ENCODE measurements at places on chromosomes 3 and 15.

GRCh38 chr3:15329046-15330005, 3.1 kb downstream of the SH3BP5 start:
- no peaks in the 10 kb centered on the region for H3K36me3 ChIP-seq
- no peak for DNase-seq
- H3K4me3 ChIP-seq: peak overlapping the region; percentile 24

GRCh38 chr15:91099616-91099994, 452 bp upstream of the SV2B start:
- peak overlapping the region; percentile 80 for H3K4me3 ChIP-seq
- DNase-seq: peak; percentile 40
- H3K27me3 ChIP-seq: peaks cover 87% of the 10 kb centered on the region
- H3K36me3 ChIP-seq: no peaks in the 10 kb centered on the region
- peaks cover 17% of the 10 kb centered on the region for H3K4me1 ChIP-seq

DNA sequence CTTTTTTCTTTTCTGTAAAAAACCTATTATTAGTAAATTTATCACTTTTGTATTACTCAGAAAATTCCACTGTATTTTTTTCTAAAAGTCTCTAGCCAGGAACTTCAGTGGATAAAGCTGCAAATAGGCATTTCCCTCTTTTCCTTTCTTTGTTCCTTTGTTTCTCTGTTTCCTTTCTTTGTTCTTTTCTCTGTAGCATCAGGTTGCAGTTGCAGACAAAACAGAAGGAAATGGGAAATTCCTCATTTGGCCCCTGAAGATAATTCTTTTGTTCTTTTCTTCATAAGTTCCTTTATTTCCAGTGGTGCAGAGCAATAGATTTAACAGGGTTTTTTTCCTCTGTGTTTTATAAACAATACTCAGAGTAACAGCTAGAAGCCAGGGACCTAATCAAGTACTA, 416.5 kb downstream of the TBL1XR1 start:
- no peaks in the 10 kb centered on the region for H3K36me3 ChIP-seq
- no peak overlapping the region for H3K27ac ChIP-seq
- H3K4me1 ChIP-seq: no peaks in the 10 kb centered on the region

- H3K27ac ChIP-seq: peak overlapping the region; percentile 89
- DNase-seq: no peak
- H3K36me3 ChIP-seq: no peaks in the 10 kb centered on the region
- H3K27me3 ChIP-seq: no peaks in the 10 kb centered on the region
These were observed 11.3 kb downstream of the NRROS start for GRCh38 chr3:196650740-196651311.

GRCh38 chr3:24273491-24273890, 221.2 kb downstream of the THRB start:
- peaks cover 11% of the 10 kb centered on the region for H3K27me3 ChIP-seq
- H3K27ac ChIP-seq: no peak overlapping the region
- no peak for DNase-seq
- no peak overlapping the region for H3K4me3 ChIP-seq

GRCh38 chr15:26096581-26096980, 233.5 kb upstream of the ATP10A start:
- DNase-seq: no peak
- H3K36me3 ChIP-seq: no peaks in the 10 kb centered on the region
- no peak overlapping the region for H3K27ac ChIP-seq
- H3K4me1 ChIP-seq: no peaks in the 10 kb centered on the region
- no peaks in the 10 kb centered on the region for H3K27me3 ChIP-seq

DNA sequence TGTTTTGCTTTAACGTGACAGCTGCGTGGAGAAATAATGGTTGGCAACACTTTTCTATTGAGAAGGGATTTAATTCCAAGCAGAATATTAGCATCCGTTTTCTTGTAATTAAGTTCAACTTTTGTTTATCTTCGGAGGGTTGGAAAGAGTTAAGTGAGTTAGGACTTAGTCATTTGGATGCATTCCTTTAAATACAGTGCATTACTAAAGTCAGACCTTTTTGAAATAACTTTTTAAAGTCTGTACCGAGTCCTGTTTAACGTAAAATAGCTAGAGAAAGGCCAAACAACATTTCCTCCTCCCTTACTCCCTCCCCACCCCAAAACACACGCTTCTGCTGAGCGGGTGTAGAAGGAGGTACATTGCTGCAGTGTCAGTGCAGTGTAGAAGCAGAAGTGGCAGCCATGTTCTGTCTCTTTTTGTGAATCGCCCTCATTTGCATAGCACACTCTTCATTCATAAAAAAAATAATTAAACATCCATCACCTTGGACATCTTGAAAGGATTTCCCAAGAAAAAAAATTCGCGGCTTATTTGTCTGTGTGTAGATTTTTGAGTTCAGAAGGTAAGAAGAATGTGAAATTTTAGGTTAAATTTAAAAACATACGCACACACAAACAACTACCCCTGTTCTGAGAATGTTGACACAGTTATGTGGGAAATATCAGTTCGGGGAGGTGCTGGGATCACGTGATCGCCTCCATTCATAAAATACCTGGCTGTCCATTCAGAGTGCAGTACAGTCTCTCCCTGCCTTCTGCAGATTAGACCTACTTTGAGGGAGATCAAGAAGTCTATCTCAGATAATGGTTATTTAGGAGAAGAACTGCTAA, 1.6 kb downstream of the SPRED1 start:
- H3K4me3 ChIP-seq: peak overlapping the region; percentile 89
- peak; percentile 50 for DNase-seq
- H3K27me3 ChIP-seq: peaks cover 32% of the 10 kb centered on the region
- peaks cover 2% of the 10 kb centered on the region for H3K36me3 ChIP-seq
- peaks cover 31% of the 10 kb centered on the region for H3K4me1 ChIP-seq

- H3K27me3 ChIP-seq: peaks cover 52% of the 10 kb centered on the region
- H3K36me3 ChIP-seq: no peaks in the 10 kb centered on the region
- no peak overlapping the region for H3K27ac ChIP-seq
- H3K4me1 ChIP-seq: peaks cover 3% of the 10 kb centered on the region
These were observed 62.3 kb downstream of the PPARG start for GRCh38 chr3:12351145-12351544.

- H3K27me3 ChIP-seq: no peaks in the 10 kb centered on the region
- H3K4me1 ChIP-seq: no peaks in the 10 kb centered on the region
- DNase-seq: no peak
- H3K36me3 ChIP-seq: no peaks in the 10 kb centered on the region
- no peak overlapping the region for H3K27ac ChIP-seq
These were observed 41.6 kb upstream of the CLSTN2 start for GRCh38 chr3:139893267-139893962.

GRCh38 chr15:31361764-31362515, 35.3 kb downstream of the KLF13 start:
- H3K27ac ChIP-seq: peak overlapping the region; percentile 87
- H3K36me3 ChIP-seq: peaks cover 10% of the 10 kb centered on the region
- DNase-seq: no peak

DNA sequence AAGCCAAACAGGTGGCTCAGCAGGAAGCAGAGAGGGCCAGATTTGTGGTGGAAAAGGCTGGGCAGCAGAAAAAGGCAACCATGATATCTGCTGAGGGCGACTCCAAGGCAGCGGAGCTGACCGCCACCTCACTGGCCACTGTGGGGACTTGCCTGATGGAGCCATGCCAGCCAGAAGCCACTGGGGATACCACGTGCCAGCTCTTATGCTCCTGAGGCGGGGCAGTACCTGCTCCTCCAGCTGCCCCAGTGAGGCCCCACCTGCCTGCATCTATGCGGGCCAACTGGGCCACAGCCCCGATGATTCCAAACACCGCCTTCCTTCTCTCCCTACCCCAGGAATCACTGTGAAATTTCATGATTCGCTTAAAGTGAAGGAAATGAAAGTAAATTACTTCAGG, 22.9 kb upstream of the ARIH1 start:
- H3K4me3 ChIP-seq: no peak overlapping the region
- H3K4me1 ChIP-seq: no peaks in the 10 kb centered on the region
- peaks cover 14% of the 10 kb centered on the region for H3K27me3 ChIP-seq

- no peak for DNase-seq
- no peaks in the 10 kb centered on the region for H3K27me3 ChIP-seq
- no peak overlapping the region for H3K27ac ChIP-seq
- no peak overlapping the region for H3K4me3 ChIP-seq
- no peaks in the 10 kb centered on the region for H3K4me1 ChIP-seq
- peaks cover 8% of the 10 kb centered on the region for H3K36me3 ChIP-seq
These were observed 299.3 kb upstream of the LYSMD4 start for GRCh38 chr15:100032358-100033085.

DNA sequence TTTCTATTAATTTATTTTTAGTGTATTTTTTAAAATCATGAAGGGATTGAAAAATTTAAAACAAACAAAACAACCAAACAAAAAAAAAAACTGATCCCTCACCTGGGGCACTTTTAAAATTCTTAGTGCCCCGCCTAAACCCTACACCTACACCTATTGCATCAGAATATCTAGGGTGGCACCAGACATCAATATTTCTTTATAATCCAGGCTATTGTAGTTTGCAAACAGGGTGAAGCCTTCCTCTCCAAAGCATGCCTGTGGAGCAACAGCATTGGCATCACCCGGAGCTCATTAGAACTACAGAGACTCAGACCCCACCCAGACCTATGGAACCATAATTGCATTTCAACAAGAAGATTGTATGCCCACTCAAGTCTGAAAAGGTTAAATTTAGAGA, 54.9 kb upstream of the ACP3 start:
- peaks cover 12% of the 10 kb centered on the region for H3K27me3 ChIP-seq
- H3K36me3 ChIP-seq: no peaks in the 10 kb centered on the region
- no peaks in the 10 kb centered on the region for H3K4me1 ChIP-seq

DNA sequence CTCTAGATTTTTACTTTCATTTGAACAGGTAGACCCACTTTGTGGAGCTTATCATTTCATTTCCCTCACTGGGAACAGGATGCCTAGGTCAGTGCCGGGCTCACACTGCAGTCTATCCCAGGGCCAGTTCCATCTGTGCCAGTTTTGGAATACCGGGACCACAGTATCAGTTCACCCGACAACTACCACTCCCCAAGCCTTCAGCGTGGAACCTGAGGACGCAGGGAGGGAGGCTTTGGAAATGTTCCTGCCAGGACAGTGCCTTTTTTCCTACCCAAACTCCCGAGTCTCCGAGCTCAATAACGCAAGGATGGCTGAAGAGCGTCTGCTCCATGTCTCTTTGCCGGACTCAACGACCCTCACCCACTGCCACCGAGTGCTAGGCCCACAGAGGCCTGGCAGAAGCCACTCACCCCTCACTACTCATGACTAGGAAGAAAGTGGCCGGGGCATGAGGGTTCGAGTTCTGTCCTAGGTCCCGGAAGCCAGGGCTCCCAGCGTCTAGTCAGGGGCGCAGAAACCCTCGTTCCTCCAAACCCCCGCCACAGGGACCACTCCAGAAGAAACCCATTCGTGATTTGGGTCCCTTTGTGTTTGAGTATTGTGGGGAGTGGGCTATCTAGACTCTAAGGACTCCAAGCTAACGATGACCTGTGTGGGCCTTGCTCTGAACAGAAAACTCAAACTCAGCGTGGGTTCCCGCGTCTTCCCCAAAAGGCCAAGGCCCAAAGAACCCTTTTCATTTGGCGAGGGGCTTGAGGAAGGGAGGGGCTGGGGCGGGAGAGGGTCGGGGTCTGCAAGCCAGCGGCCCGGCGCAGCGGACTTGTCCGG, 11.4 kb downstream of the ZIC1 start:
- no peak overlapping the region for H3K27ac ChIP-seq
- no peak for DNase-seq
- H3K27me3 ChIP-seq: peaks cover 63% of the 10 kb centered on the region
- H3K4me3 ChIP-seq: no peak overlapping the region
- peaks cover 10% of the 10 kb centered on the region for H3K36me3 ChIP-seq

GRCh38 chr15:101327147-101327740, 32.2 kb upstream of the SNRPA1 start:
- no peak for DNase-seq
- no peak overlapping the region for H3K27ac ChIP-seq
- peaks cover under 1% of the 10 kb centered on the region for H3K4me1 ChIP-seq
- H3K4me3 ChIP-seq: no peak overlapping the region
- H3K36me3 ChIP-seq: no peaks in the 10 kb centered on the region
- peaks cover 8% of the 10 kb centered on the region for H3K27me3 ChIP-seq

- H3K27me3 ChIP-seq: no peaks in the 10 kb centered on the region
- H3K36me3 ChIP-seq: peaks cover 14% of the 10 kb centered on the region
- no peak overlapping the region for H3K27ac ChIP-seq
- no peak for DNase-seq
These were observed 118.1 kb downstream of the MYO9A start for GRCh38 chr15:71999807-72000206.

- no peak overlapping the region for H3K4me3 ChIP-seq
- H3K36me3 ChIP-seq: no peaks in the 10 kb centered on the region
- H3K27me3 ChIP-seq: no peaks in the 10 kb centered on the region
- H3K4me1 ChIP-seq: peaks cover 20% of the 10 kb centered on the region
- DNase-seq: no peak
These were observed 138.8 kb downstream of the BBX start for GRCh38 chr3:107661447-107662123.

DNA sequence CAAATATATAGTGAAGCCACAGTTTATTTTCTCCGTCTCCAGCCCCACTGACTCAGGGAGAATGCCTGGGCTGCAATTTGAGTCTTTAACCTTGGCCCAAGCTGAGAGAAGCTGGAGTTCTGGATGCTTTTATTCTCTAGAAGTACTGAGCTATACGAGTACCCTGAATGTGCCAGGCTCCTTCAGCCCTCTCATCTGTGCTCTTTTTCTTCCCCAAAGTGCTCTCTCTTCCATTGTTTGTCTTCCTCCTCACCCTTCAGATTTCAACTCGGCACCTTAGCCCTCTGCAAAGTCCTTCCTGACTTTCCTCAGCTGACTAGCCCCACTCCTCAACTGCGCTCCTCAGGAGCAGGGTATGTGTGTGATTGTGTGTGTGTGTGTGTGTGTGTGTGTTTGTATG, 75.6 kb upstream of the AGBL1 start:
- no peak overlapping the region for H3K4me3 ChIP-seq
- H3K36me3 ChIP-seq: no peaks in the 10 kb centered on the region
- no peaks in the 10 kb centered on the region for H3K4me1 ChIP-seq
- H3K27ac ChIP-seq: no peak overlapping the region
- peaks cover 14% of the 10 kb centered on the region for H3K27me3 ChIP-seq

DNA sequence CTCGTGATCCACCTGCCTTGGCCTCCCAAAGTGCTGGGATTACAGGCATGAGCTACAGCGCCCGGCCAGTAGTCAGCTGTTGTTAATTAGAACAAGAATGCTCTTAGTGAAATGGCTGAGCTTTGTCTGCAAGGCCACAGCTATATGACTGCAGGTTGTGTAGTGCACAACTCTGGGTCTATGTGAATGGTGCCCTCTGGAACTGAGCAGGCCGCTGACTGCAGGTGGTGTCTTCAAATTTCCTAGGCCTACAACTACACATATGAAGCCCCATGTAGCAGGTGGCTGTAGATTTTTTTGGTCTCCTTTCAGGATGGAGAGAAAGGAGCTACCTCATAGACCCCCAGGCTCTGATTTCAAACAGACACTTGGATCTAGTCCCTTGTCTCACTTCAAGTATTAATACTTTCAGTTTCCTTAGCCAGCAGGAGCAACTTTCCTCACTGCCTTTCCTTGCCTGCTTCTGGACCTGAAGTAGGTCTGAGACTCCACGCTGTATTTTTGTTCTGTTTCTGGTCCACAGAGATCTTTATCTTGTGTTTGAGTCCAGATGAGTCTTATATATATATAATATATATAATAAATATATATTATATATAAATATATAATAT, 86.9 kb downstream of the C3orf80 start:
- peaks cover 7% of the 10 kb centered on the region for H3K36me3 ChIP-seq
- H3K4me3 ChIP-seq: no peak overlapping the region
- no peaks in the 10 kb centered on the region for H3K4me1 ChIP-seq

Measured in activated T-cell treated with anti-CD3 and anti-CD28 coated beads, Interleukin-2, amount 50 U/mL, for 72 hours (primary cell).